ENCODE measurements at places on chromosomes 11 and 22.

DNA sequence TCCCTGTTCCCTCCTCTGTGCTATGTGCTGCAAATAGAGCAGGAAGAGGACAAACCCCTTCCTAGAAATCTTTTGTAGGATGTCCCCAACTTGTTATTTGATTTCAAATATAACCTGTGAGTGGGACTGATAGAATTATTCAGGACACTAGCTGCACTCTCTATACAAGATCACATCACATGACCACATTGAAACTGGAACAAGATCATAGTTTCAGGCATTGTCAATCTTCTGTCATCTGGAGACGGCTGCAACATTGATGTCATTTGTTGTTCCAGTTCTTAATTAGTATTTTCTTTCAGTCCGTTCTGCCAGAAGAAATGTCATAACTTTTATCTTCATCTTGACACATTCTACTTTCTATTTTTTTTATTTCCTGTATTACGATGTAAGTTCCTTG, 89.3 kb downstream of the GRIA4 start:
- no peak for DNase-seq

DNA sequence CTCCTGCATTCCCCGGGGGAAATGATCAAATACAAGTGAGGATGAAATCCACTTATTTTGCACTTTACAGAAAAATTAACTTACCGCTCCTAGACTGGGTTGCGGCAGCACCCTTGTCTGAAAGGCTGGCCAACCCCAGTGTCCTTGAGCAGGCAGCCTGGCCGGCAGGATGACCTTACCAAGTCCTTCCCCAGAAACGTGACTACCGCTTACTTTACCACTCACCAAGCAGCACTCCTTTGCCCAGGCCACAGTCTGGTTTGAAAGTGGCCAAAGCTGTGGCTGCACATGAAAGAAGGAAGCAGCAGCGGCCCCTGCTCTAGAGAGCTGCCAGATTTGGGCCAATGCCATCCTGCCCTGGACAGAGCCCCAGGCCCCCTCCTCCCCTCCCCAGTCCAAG, 20.3 kb downstream of the MYH9 start:
- DNase-seq = no peak

DNA sequence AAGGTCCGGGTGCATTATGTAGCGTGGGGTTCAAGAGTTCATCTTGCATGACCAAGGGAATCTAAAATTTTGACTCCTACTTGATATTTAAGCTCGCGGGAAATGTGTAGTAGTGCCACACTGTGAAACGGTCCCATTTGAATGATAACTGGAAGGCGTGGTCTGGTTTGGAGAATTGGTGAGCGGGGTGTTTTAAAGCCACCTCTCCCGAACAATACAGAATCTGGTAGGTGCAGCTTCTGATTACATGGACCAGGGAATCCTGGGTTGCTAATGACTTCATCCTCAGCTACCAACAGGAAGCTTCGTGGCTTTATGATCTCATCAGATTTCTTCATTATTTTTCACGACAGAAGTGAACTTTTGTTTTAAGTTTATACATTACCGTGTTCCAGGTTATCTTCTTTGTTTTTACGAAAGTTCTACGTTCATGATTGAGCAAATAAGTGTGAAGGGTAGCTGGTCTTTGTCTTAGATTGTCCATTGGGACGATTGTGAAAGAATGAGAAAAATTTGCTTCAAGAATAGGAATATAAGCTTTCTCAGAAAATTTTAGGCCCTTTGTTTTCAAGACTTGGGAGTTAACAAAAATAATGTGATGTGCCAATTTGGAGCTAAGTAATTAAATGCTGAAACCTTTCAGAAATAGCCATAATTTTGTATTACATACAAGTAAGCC, 1.7 kb downstream of the QSER1 start:
- no peak for DNase-seq

DNA sequence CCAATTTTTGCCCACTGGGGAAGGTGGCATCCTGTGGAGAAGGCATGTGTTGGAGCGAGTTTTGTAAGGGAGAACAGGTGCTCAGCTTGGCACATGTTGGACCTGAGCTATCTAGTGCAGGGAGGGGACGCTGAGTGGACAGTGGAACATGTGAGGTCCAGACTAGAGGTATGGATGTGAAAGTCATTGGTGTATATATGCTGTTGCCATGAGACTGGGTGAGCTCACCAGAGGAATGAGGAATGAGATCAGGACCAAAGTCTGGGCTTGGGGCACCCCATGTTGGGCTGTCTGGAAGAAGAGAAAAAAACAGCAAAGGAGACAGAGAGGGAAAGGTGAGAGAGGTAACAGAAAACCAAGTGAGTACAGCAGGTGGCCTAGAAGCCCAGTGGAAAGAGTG, 12.3 kb upstream of the SYT7 start:
- no peak for DNase-seq

- no peak for DNase-seq
Measured at GRCh38 chr11:61152816-61153592, 8.2 kb downstream of the VPS37C start.

DNA sequence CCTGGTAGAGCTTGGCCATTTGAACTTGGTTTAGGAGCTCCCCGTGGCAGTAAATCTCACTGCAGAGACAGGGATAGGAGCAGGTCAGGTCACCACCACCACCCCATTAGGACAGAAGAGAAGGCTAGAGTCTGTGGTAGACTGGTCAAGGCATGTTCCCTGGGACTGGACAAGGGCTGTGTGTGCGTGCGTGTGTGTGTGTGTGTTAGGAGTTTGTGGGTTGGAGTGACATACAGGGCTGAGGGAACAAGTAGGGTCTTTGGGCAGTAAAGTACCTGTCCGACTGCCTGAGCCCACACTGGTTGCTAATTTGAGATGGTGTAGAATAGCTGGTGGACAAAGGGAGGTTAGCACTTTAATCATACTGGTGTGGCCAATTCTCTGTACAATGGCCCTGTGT, 16.1 kb downstream of the TREH start:
- DNase-seq = no peak

GRCh38 chr11:90309693-90310092, 86.8 kb upstream of the CHORDC1 start:
- no peak for DNase-seq

GRCh38 chr11:130452940-130453339, 4.5 kb downstream of the ADAMTS15 start:
- DNase-seq = peak; percentile 40

GRCh38 chr11:134560566-134561330, 148.7 kb upstream of the B3GAT1 start:
- no peak for DNase-seq

Data from WTC11 (cell line).